ENCODE measurements at places on chromosomes 4 and X.

DNA sequence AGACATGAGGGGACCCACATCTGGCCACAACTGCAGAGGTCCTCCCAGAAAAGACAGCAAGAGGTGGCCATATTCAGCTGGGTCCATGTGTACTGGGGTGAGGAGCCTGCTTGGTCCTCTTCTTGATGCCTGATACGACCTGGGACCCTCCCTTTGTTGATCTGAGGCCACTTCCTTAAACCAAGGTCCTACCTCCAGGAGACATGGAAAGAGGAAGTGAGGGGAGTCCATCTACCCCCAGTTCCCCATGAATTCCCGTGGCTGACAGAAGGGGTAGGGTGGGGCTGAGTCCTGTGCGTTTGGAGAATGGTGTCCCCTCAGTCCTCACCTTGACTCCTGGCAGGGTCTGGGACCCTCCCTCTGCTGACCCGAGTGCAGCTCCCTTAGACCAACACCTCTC is 2.1 kb downstream of the MAGEA10 start:
- DNase-seq = no peak

GRCh38 chrX:33207056-33207455 is 4.3 kb downstream of the DMD start:
- DNase-seq = no peak

DNA sequence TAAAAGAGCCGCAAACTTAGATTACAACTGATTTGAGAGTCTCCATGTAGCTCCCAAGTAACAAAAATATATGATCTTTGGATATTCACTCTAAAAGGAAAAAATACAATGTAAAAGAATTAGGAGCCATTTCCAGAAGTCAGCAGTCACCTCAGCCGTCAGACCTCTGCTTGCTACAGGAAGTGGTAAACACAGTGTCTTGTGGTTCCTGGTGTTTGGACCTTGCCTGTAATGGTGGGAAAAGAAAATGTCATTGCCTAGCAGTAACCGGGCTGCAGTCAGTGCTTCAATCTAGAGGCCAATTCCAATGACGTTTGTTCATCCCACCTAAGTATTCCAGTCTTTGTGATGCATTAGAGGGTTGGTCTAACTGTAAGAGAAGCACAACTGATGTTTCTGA is 28.9 kb upstream of the SMIM31 start:
- DNase-seq = no peak

DNA sequence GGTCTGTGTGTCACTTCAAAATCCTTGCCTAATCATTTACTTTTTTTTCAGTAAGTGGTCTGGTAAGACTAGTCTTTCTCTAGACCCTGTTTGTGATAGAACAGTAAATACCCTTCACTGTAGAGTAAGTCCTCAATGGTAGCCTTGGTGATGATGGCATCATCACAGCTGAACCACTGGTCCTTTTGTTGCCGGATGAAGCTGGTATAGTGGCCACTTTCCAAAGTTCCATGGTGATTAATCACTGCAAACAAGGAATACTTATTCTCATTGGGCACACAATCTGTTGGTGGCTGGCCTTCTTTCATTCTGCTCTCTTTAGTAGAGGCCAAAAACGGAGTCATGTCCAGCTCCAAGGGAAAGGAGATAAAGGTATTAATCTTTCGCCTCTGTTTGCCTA is 2.9 kb downstream of the USP51 start:
- no peak for DNase-seq

DNA sequence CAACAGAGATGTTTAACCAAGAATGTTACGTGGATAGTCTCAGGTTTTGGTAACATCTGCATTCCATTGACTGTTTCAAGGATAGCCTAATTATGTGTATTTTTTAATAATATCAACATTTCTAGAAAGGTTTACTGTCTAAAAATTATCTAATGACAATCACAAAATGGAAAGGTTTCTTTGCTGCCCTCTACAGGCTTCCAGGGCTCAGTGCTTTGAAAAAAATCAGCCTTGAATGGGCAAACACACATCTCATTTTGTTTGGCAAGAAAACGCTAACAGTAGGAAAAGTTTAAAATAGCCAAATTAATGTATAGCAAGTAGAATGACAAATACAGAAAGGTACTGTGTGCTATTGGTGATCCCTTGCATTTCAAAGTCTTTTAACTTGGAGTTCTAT is 223.4 kb upstream of the PRPS2 start:
- no peak for DNase-seq

Measured in activated gamma-delta T cell (primary cell).